KG1 (cell line): ENCODE measurements at places on chromosomes 5 and 9.

DNA sequence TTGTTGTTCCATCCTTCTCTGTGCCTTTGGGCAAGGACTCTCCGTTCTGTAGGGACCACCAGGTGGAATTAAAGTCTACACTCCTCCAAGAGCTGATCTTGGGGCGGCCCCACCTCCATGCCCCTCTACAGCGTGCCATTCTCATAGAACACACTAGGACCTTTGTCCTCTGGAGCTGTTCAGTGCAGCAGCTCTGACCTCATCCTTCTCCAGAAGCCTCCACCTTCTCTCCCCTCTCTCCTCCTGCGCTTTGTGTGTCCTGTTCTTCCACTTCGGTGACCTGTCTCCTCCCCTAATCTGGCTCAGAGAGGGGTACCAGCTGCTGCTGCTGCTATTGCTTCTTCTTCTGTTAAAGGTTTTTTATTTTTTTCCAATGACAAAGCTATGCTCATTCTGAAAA lies 1.8 kb upstream of the MACROH2A1 start:
- DNase-seq, result no peak

- DNase-seq, result no peak
Observed at GRCh38 chr5:91293131-91293530, 90.0 kb downstream of the ARRDC3 start.

DNA sequence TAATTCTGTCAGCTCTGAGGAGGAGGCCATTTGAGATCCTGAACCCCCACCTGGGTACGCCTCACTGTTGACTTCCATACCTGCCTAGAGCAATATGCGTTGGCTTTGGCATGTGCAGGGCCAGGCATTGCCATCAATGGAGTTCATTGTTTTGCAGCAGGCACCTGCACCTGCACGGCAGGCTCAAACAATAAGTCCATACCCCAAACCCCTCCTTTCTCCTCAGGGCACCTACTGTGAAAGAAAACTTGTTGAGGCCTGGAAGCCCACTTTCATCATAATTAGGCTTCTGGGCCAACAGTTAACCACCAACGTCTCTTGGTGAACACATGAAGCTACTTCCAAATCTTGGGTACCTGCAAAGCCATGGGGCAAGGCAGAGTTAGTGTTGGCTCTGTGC lies 238.7 kb downstream of the NFIB start:
- DNase-seq, result no peak

- no peak for DNase-seq
Observed at GRCh38 chr9:123400926-123401503, 45.0 kb downstream of the CRB2 start.

DNA sequence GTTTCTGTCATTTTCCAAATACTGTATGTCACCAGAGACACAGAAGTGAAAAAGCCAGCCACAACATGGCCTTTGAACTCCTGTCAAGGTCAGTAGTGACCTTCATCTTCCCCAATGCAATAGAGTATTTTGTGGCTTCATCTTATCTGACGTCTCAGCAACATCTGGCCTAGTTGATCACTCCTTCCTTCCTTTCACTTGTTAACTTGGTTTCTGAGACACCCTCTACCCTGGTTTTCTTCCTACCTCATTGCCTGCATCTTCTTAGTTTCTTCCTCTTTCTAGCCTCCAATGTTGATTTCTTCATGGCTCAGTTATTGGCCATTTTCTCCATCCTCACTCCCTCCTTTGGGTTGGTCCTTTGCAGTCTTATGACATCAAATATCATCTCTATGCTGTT lies 36.3 kb downstream of the GLIS3 start:
- no peak for DNase-seq

- DNase-seq, result no peak
Observed at GRCh38 chr5:77864997-77865396, 88.9 kb upstream of the TBCA start.
